ENCODE measurements at places on chromosomes 1 and 21.

- no peak for DNase-seq
Observed at GRCh38 chr1:80919426-80919825, 881.3 kb upstream of the ADGRL2 start.

- no peak for DNase-seq
Observed at GRCh38 chr21:17658931-17659330, 46.2 kb upstream of the BTG3 start.

GRCh38 chr1:82978461-82979324, 1020.2 kb downstream of the TTLL7 start:
- DNase-seq = peak; percentile 37

DNA sequence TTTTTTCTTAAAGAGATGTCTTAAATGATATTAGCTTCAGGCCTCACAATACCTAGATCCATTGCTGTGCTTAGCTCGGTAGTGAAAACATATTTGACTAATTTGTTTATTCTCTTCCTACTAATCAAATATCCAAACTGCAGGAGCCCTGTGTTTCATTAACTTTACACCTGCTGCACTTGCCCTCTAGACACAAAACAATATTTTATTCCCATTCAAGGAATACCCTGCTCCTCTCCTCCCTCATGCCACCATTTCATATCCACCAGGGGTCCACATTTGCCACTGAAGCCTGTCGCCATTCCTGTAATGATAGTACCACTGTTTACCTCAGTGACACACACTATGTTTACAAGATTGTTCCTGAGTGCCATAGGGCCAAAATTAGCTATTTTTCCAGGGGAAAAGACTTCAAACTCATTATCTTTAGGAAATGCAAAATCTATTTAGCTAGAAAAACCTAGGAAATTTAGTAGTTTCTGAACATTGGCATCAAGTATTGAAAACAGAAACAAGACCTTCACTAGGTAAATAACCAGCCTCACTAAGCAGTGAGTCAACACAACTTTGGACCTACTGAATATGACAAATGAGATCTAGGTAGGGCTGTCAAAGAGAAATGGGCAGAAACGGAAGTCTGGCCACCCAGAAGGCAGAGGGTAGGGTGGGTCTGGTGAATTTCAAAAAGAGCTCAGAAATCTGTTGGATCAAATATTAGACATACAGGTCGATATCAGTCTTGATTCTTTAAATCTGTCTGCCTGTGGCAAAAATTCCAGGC, 134.6 kb upstream of the KCNK1 start:
- DNase-seq = no peak

- no peak for DNase-seq
Observed at GRCh38 chr1:176330782-176331181, 123.7 kb upstream of the COP1 start.

- no peak for DNase-seq
Observed at GRCh38 chr21:24298040-24298439, 1309.2 kb downstream of the MRPL39 start.

- DNase-seq = no peak
Observed at GRCh38 chr1:2053217-2053616, 3.0 kb downstream of the PRKCZ start.

- peak; percentile 60 for DNase-seq
Observed at GRCh38 chr1:233294913-233295236, 650 bp downstream of the PCNX2 start.
